Peyer's patch (tissue), 4 donors: ENCODE measurements at places on chromosomes 4 and X. TPM values are rescaled to one million over a fixed set of nuclear protein-coding genes. Genes with fewer than 3 reads are reported as not detected.

Gene TGIF2LX
- total RNA-seq: not detected

Gene COQ2
- 12.7 TPM for total RNA-seq

Gene MAB21L2
- total RNA-seq: 55.3 TPM

Gene PTPN13
- total RNA-seq: 12.3 TPM

- no peak for DNase-seq
Observed at GRCh38 chrX:71177327-71177726, 32.7 kb downstream of the NLGN3 start.

DNA sequence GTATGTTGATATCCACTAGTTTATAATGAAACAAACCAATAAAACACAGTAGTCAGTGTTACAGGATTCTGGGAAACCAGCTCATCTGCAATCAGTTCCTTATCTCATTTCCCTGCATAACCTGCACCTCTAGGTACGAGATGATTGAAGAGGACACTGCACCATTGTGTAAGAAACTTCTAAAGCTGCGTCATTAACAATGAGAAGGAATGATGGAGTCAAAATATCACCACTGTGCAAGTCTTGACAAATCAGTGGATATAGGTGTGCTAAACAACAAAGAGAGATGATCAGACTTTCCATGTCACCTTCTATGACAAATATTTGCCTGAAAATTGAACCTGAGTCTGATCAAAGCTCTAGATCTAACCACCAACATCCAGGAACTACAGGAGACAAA lies 40.7 kb upstream of the DHX15 start:
- no peak for DNase-seq
